ENCODE measurements at places on chromosomes 12 and 14.

DNA sequence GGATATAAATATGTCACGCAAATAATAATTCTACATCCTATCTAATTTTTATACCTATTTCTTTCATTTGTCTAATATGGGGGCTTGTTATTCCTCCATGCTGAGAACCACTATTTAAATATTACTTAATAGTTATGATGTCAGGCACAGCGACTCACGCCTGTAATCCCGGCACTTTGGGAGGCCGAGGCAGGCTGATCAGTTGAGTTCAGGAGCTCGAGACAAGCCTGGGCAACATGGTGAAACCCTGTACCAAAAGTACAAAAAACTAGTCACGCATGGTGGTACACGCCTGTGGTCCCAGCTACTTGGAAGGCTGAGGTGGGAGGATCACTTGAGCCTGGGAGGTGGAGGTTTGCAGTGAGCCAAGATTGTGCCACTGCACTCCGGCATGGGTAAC lies 45.2 kb downstream of the GXYLT1 start:
- DNase-seq = no peak

DNA sequence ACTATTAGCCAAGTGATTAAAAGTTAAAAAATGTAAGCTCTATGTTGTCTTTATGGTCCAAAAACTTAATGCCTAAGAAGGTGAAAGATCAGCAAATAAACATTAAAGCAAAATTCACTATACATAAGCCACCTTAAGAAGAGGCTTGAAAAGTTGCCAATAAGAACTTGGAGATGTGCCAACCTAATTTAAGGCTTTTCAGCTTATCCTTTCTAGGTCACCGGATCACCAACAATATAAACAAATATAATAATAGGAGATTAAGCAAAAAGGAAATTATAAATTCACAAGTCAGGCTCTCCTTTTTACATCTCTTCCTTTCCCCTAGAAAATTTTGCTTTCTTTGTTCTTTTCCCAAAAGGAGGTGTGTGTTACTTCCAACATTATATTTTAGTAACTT lies 30.9 kb downstream of the SLC2A3 start:
- DNase-seq = no peak

- DNase-seq = peak; percentile 12
Observed at GRCh38 chr14:23071921-23072539, 14.7 kb upstream of the CDH24 start.

- DNase-seq = no peak
Observed at GRCh38 chr12:77979597-77980250, 149.0 kb downstream of the NAV3 start.

DNA sequence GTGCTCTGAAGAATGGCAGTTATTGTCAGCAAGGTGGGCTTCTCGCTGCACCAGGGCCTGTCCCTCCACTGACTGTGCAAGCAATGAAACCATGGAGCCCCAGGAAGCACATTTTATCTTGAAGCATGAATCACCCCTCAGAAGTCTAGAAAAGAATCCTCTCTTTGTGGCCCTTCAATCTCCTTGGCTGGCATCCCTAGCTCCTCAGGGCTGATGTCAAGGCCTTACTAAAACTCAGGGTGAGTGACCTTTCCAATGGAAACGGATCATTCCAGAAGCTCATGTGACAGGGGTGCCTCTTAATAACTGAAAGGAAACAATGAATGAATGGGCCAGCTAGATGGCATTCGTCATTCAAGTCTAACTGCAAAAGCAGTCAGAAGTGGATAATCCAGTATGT lies 22.3 kb upstream of the PLEKHH1 start:
- DNase-seq = no peak

- DNase-seq = no peak
Observed at GRCh38 chr14:85817430-85817829, 287.5 kb downstream of the FLRT2 start.

- DNase-seq = no peak
Observed at GRCh38 chr14:29242755-29243754, 476.5 kb downstream of the FOXG1 start.

GRCh38 chr12:100733817-100734593 lies 60.6 kb upstream of the ANO4 start:
- DNase-seq = no peak

- no peak for DNase-seq
Observed at GRCh38 chr14:102931580-102932285, 9.3 kb downstream of the AMN start.

GRCh38 chr12:50579757-50580267 lies 75.0 kb downstream of the DIP2B start:
- no peak for DNase-seq

- no peak for DNase-seq
Observed at GRCh38 chr12:26768611-26769603, 64.1 kb downstream of the ITPR2 start.

DNA sequence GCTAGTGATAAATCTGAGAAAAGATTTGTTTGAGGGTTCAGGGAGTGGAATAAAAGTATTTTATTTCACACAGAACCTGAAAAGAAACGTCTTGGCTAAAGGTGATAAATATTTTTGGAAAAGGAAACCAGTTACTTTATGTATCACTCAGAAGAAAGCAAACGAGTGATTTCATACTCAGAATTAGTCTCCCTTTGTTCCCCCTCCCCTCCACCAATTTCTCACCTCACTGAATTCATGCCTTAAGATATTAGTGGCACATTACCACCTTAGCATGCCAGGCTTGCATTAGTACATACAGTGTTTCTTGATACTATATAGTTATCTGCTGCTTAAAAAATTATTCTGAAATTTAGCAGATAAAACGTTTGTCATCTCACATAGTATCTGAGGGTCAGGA lies 28.2 kb downstream of the G2E3 start:
- no peak for DNase-seq

DNA sequence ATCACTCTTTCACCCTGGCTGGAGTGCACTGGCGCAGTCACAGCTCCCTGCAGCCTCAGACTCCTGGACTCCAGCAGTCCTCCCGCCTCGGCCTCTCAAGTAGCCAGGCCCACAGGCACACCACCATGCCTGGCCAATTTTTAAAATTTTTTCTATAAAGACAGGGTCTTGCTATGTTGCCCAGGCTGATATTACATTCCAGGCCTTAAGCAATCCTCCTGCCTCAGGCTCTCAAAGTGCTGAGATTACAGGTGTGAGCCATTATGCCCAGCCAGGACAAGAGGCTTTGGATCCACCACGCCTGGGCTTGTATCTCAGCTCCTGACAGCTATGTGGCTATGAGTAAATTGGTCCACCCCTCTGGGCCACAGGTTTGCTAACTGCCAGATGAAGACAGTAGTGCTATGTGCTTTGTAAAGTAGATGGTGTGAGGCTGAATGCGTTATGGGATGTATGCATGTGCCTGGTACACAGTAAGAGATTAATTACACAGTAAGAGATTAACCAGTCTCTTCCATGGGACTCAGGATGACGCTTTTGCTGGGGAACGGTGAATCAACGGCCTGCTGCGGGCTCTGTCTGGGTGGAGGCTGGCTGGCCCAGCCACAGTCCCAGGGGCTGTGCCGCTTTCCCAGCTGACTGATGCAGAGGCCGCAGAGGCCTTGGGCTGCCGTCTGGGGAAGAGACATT lies 53.3 kb upstream of the NCOR2 start:
- no peak for DNase-seq

DNA sequence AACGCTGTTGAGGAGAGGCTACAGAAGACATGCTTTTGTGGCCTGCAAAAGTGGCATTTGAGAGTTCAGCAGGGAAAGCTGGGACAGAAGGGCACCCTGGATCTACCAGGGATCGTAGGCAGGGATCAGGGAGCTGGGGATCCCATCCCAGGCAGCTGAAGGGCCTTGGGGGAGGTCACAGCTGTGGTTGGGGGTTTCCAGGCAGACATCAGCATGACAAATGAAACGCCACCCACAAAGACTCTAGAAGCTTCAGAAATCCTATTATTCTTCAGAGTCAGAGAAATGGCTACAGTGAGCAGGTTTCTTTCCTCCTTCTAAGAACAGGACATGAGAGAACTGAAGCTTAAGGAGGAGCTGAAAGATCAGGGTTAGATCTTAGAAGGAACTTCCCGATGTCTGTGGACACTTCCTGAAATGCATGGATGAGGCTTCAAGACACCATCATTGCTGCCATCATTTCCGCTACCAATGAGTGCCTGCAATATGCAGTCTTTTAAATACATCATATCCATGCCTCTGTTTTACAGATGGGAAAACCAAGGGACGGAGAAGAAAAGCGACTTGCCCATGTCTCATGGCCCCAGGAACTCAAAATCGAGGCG lies 104.3 kb downstream of the RBM19 start:
- DNase-seq = no peak

- DNase-seq = peak; percentile 62
Observed at GRCh38 chr12:122836027-122836921, 1.0 kb downstream of the HIP1R start.

DNA sequence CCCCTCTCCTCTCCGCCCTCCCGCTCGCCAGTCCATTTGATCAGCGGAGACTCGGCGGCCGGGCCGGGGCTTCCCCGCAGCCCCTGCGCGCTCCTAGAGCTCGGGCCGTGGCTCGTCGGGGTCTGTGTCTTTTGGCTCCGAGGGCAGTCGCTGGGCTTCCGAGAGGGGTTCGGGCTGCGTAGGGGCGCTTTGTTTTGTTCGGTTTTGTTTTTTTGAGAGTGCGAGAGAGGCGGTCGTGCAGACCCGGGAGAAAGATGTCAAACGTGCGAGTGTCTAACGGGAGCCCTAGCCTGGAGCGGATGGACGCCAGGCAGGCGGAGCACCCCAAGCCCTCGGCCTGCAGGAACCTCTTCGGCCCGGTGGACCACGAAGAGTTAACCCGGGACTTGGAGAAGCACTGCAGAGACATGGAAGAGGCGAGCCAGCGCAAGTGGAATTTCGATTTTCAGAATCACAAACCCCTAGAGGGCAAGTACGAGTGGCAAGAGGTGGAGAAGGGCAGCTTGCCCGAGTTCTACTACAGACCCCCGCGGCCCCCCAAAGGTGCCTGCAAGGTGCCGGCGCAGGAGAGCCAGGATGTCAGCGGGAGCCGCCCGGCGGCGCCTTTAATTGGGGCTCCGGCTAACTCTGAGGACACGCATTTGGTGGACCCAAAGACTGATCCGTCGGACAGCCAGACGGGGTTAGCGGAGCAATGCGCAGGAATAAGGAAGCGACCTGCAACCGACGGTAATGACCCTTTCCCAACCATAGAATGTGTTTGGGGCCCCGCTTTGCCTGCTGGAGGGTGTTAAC lies 615 bp downstream of the CDKN1B start:
- peak; percentile 59 for DNase-seq

DNA sequence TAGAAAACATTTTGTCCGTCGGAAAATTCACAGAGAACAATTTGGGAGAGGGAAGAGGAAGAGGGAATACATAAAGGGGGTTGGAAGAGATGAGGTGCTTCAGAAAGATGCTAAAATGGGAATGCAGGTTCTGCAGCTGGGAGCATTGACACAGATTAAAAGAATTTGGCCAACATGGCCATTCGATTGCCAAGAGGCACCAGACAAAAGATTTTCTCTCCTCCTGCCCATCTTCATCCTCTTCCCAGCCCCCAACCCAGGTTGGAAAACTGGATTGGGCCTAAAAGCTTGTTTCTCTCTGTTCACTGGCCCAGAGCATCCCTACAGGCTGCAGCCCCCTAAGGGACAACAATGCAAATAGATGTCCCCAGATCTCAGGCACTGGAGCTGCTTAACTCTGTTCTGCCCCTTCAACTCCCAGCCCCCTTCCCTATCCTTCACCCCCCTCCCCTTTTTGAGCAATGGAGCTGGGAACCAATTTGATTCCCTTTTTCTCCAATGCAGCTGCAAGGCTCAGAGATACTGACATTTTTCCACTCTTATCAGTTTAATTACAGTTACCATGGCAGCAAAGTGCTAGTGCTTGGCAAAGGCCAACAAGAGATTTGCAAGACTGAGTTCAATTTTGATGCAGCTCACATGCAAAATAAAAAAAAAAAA lies 1.9 kb downstream of the LMO3 start:
- no peak for DNase-seq

GRCh38 chr14:65431245-65431644 lies 18.7 kb downstream of the FUT8 start:
- DNase-seq = no peak

DNA sequence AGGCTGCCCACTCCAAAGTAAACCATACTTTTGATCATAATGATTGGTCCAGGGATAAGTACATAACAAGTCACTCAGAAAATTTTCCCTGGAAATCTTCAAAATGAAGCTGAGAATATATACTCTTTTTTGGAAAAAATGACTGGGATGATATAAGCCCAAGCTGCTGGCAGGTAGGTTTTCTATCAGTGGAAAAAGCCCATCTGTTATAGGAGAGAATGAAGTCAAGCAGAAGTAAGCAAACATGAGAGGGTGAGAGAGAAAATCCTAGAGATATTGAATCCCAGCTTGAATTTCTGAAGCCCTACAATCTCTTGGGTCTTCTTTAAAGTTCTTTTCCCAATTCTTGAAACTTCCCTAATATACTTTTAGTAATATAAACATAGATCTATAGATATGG lies 37.3 kb upstream of the ZDHHC17 start:
- no peak for DNase-seq

DNA sequence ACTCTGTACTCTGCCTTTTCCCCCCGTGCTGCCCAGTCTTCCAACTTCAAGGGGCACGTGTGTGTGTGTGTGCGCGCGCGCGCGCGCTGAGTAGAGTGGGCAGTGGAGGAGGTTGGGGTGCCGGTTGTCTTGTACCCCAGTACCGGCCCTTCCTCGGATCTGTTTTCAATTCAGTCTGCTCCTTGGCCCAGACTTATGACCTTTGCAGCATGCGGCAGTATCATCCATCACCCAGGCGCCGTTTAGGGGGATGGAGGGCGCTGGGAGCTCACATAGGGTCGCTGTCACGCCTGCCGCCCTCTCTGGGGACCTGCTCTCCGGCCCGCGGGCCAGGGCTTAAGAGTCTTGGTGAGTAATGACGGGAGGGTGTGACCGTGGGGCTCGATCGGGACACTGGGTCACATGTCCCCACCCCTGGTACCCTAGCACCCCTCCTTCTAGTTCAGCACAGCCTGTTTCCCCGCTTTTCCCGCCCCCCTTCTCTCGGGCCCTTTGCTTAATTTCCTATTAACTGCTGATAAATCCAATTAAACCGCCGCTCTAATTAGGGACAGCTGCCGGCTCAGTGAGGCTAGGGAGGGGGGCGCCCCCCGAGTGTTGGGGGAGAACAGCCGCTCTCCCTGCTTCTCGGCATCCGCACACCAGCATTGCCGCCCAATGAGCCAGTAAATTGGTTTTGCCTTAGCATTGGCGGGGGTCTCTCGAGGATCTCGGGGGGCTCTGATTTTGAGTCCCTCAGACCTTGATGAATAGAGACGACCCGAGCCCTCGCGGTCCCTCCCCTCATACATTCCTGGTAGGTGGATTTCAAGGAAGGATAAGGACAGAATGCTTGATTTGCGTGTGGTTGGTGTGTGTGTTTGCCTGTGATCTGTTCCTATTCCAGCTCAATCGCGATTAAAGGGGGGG lies 9.3 kb downstream of the STAC3 start:
- peak; percentile 56 for DNase-seq

- DNase-seq = peak; percentile 53
Observed at GRCh38 chr12:52139579-52140062, 52.2 kb downstream of the KRT80 start.
